ENCODE measurements at places on chromosomes 7 and 10. TPM values are rescaled to one million over a fixed set of nuclear protein-coding genes. Genes with fewer than 3 reads are reported as not detected.

The CYP3A7 gene
- 0.99 TPM for total RNA-seq

GRCh38 chr7:105565190-105565589 lies 16.1 kb downstream of the EFCAB10 start:
- no peak for DNase-seq

- DNase-seq, result no peak
These were observed 41.7 kb downstream of the FAS start for GRCh38 chr10:89032141-89032891.

DNA sequence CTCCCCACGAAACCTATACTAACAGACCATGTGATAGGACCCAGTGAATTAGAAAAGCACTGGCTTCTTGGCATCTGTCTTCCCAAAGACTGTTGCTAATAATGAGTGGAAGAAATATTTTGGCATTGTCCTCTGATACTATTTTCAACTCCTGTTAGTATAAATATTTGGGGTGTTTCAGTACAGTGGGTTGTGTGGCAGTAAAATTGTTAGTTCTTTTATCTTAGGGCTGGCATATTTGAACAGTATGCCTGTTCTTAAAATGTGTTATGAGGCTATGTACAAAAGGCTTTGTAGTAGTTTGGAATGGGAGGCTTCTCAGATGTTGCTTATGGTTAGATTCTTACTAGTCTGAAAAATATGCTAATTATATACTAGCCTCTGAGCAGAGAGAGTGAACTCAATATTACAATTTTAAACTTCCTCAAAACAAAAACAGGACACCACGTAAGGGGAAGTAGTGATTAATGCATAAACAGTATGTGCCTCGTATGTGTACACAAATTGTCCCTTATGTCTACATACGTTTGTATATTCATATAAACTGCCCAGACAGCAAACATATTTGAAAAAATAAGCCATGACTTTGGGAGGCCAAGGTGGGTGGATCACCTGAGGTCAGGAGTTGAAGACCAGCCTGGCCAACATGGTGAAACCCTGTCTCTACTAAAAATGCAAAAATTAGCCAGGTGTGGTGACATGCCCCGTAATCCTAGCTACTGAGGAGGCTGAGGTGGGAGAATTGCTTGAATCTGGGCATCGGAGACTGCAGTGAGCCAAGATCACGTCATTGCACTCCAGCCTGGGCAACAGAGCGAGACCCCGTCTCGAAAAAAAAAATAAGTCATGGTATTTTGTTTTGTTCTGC lies 115.4 kb downstream of the ARID5B start:
- no peak for DNase-seq

DNA sequence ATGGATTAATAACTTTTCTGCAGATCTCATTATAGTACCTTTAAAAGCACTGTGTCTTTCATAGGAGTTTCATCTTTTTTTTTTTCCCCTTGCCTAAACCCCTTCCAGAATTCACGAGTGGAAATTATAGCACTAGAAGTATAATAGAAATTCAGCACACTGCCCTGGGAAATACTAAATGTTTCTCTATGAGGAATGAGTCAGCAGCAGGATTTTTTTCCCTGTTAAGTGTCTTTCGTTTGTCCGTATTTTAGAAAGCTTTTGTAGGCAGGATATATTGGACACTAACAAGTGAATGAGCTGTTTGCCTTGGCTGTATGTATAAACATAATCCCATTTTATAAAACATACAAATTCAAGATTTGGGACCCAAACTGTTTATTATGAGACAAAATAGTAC lies 105.8 kb downstream of the EXOC4 start:
- no peak for DNase-seq
